Activated T-cell treated with anti-CD3 and anti-CD28 coated beads, Interleukin-2, amount 50 U/mL, for 48 hours (primary cell): ENCODE measurements at places on chromosomes 6 and 20.
A peak's percentile ranks its signal among the peaks of the same experiment; 100 is the strongest.

GRCh38 chr6:62894114-62894513, 317.2 kb upstream of the FKBP1C start:
- DNase-seq, result no peak

- peak; percentile 47 for DNase-seq
Measured at GRCh38 chr6:57173056-57173885, 1.1 kb downstream of the BAG2 start.

- no peak for DNase-seq
Measured at GRCh38 chr20:54596651-54597050, 121.3 kb downstream of the DOK5 start.

DNA sequence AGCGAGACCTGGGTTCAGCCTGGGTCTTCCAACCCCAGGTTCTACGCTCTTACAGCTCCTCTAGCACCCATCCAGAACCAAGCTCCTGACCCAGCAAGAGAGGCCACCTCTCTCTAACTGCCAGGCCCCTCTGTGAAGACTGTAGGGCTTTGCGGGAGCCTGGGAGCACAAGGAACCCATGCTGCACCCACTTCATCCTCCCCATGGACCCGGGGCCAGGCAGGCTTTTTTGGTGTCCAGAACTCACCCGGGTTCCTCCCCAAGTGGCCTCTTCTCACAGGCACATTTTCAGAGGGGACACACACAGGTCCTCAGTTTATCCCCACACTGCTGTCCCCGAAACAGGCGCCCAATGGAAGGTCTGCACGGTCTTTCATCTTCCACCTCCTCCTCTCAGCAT, 145.9 kb downstream of the SYNDIG1 start:
- no peak for DNase-seq

DNA sequence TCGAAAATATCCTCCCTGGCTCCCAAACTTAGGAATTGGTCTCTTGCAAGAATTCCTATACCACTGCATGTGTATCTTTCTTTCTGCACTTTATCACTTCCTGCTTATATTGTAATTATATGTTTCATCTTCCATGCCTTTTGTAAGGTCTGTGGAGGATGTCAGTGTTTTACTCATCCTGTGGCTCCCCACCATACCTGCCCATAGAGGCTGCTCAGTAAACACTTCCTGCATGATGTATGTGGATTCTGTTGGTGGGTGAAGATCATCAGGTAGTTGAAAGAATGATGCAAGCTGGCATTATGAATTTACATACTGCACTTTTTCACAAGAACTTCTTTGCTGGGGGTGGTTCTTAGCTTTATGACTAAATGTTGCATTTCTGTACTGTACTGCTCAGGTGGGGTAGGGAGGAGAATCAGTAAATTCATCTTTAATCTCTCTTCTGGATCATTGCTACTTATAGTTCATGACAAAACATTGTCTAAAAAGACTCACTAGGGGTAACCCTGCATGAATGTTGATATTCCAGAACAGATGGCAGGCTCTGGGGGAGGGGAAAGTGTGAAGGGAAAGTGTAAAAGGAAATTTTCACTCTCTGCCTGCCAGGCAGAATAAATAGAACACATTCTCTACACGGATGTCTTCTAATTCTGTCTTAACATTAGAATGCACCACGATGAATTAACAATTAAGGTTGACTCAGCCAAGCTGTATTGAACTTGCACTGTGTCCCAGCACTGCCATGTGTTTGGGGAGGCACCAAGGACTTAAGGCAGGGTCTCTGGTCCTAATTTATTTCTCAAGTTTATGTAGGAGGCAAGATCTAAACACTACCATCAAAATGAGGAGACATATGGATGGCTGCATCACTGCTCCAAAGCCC, 36.0 kb upstream of the KLHL31 start:
- DNase-seq, result no peak
